Calu3 (cell line): ENCODE measurements at places on chromosomes 7 and 10.
A peak's percentile ranks its signal among the peaks of the same experiment; 100 is the strongest.

GRCh38 chr7:12493407-12493806, 77.1 kb upstream of the SCIN start:
- peaks cover 18% of the 10 kb centered on the region for H3K4me1 ChIP-seq
- no peak for DNase-seq
- H3K27me3 ChIP-seq, result no peaks in the 10 kb centered on the region
- peaks cover 10% of the 10 kb centered on the region for H3K36me3 ChIP-seq

DNA sequence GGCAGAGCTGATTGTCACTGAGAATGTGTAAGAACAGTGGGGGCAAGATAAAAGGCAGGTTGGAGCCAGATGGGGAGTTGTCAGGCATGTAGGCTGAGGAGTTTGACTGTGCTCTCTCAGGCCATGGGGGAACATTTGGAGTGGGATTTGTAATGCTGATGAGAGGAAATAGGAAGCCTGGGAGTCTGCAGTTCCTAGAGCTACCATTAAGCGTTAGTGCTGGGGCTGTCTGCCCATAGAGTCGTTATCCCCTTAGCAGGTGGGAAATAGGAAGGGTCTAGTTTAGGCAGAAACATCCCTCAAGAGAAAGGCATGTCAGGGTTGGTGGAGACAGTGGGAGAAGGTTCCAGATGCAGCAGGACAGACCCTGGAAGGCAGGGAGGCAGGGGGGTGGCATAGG, 75.5 kb downstream of the RPS24 start:
- H3K4me3 ChIP-seq, result no peak overlapping the region
- H3K4me1 ChIP-seq, result no peaks in the 10 kb centered on the region
- H3K36me3 ChIP-seq, result no peaks in the 10 kb centered on the region
- DNase-seq, result no peak
- no peak overlapping the region for H3K27ac ChIP-seq

DNA sequence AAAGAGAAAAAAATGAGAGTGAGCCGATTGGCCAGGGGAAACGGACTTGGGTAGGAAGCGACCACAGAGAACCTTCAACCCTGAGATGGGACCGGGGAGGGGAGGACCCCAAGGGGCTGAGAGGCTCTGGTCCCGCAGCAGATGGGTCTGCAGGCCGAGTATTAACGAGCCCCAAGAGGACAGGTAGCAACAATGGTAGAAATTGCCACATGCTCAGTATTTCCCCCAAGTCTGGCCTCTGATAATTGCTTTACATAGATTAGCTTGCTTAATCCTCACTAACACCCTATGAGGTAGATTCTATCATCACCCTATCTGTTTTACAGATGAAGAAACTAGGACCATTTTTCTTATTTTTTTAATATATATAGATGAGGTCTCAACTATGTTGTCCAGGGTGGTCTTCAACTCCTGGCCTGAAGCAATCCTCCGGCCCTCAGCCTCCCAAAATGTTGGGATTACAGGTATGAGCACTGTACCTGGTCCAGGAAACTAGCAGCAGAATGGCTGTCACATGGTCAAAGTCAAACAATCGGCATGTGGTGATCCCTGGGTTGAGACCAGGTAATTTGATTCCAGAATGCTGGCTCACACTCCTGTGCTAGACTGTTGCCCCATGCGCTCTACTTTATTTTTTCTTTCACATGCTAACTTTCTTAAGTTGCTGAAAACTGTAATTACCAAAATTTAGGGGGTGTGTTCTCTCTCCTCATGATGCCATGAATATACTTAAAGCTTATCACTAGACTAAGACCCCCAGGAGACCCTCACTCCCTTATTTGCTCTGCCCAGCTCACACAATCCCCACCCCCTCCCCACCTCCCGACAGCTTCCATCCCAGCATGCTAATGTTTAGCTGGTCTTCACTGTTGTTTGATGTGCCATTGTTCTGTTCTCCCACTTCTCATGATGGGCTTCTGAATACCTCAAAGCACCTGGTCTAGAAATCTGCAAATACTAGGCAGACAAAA, 67.9 kb upstream of the AFAP1L2 start:
- peak; percentile 27 for DNase-seq
- H3K27ac ChIP-seq, result no peak overlapping the region
- H3K36me3 ChIP-seq, result peaks cover 4% of the 10 kb centered on the region
- H3K4me3 ChIP-seq, result no peak overlapping the region
- no peaks in the 10 kb centered on the region for H3K27me3 ChIP-seq
- H3K4me1 ChIP-seq, result peaks cover 15% of the 10 kb centered on the region

DNA sequence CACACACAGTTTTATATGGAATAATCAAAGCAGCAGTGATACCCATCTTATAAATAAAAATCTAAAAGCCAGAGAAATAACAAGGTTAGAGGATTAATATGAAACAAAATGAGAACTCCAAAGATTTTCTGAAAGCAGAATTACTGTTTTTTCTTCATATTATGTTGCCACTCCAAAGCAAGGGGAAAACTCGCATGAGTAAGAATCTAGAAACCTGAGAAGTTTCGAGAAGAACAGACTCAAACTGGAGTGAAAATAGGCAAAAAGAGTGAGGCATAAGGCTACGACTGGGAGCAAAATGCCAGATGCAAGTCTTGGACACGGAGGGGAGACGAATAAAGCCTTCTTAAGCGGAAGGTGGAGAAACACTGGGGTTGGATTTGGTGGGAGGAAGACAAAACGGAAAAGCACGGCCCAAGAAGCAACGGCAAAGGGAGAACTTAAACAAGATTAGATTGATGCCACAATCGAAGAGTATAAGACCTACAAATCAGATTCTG, 923 bp downstream of the TNPO3 start:
- peaks cover 32% of the 10 kb centered on the region for H3K36me3 ChIP-seq
- DNase-seq, result no peak
- H3K27me3 ChIP-seq, result peaks cover 2% of the 10 kb centered on the region
- peaks cover 17% of the 10 kb centered on the region for H3K4me1 ChIP-seq
- H3K4me3 ChIP-seq, result peak overlapping the region; percentile 95

- DNase-seq, result peak; percentile 22
- no peaks in the 10 kb centered on the region for H3K27me3 ChIP-seq
- H3K4me3 ChIP-seq, result no peak overlapping the region
- no peak overlapping the region for H3K27ac ChIP-seq
- no peaks in the 10 kb centered on the region for H3K36me3 ChIP-seq
Measured at GRCh38 chr7:3995187-3995586, 686.9 kb upstream of the FOXK1 start.

GRCh38 chr10:14382022-14382421, 51.3 kb upstream of the FRMD4A start:
- H3K27me3 ChIP-seq, result no peaks in the 10 kb centered on the region
- no peak overlapping the region for H3K27ac ChIP-seq

- H3K36me3 ChIP-seq, result no peaks in the 10 kb centered on the region
- H3K27me3 ChIP-seq, result no peaks in the 10 kb centered on the region
- H3K4me1 ChIP-seq, result no peaks in the 10 kb centered on the region
- no peak overlapping the region for H3K4me3 ChIP-seq
- no peak overlapping the region for H3K27ac ChIP-seq
- no peak for DNase-seq
Measured at GRCh38 chr10:48452879-48453412, 146.5 kb downstream of the MAPK8 start.

GRCh38 chr10:102358712-102359382, 36.7 kb upstream of the NFKB2 start:
- no peaks in the 10 kb centered on the region for H3K4me1 ChIP-seq
- H3K36me3 ChIP-seq, result peaks cover 47% of the 10 kb centered on the region
- no peaks in the 10 kb centered on the region for H3K27me3 ChIP-seq

- H3K27ac ChIP-seq, result no peak overlapping the region
- no peaks in the 10 kb centered on the region for H3K36me3 ChIP-seq
- H3K4me1 ChIP-seq, result no peaks in the 10 kb centered on the region
- DNase-seq, result no peak
- H3K4me3 ChIP-seq, result no peak overlapping the region
Measured at GRCh38 chr7:40402661-40403060, 267.9 kb downstream of the SUGCT start.

DNA sequence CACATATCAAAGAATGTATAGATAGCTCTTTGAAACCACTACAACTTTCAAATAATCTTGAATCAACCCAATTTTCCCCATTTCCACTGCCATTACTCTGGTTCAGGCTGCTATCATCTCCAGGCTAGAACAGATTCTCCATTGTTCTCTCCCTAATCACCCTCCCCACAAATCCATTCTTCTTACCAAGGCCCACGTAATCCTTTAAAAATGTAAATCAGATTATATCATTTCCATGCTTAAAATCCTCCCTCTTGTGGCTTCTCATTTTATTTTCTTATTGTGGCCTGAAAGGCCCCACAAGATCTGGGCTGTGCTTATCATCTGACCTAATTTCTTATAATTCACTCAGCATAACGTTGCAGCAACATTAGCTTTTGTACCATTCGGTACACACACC, 3.0 kb upstream of the PON1 start:
- no peak overlapping the region for H3K4me3 ChIP-seq
- no peak for DNase-seq
- peaks cover 17% of the 10 kb centered on the region for H3K27me3 ChIP-seq

DNA sequence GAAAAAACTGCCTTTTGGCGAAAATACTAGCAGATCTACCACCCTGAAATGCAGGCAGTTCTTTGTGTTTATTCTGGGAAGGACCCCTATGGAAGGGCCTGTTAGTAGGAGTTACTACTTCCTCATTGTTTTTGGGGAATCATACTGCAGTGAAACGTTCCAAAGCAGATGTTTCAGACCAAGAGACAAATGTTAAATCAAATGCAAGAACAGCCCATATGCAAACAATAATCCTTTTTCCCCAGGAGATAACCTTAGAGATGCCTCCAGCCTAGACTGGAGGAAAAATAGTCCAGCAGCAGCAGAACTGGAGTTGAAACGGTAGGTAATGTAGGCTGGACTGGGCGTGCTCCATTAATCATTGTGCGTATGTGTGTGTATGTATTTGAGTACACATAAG, 65.9 kb upstream of the VWDE start:
- H3K27me3 ChIP-seq, result no peaks in the 10 kb centered on the region
- no peak for DNase-seq
- no peaks in the 10 kb centered on the region for H3K36me3 ChIP-seq
- no peak overlapping the region for H3K4me3 ChIP-seq
- H3K4me1 ChIP-seq, result no peaks in the 10 kb centered on the region
- H3K27ac ChIP-seq, result no peak overlapping the region

GRCh38 chr7:153638821-153639435, 413.3 kb upstream of the DPP6 start:
- H3K4me1 ChIP-seq, result no peaks in the 10 kb centered on the region
- no peak overlapping the region for H3K27ac ChIP-seq
- H3K27me3 ChIP-seq, result no peaks in the 10 kb centered on the region

DNA sequence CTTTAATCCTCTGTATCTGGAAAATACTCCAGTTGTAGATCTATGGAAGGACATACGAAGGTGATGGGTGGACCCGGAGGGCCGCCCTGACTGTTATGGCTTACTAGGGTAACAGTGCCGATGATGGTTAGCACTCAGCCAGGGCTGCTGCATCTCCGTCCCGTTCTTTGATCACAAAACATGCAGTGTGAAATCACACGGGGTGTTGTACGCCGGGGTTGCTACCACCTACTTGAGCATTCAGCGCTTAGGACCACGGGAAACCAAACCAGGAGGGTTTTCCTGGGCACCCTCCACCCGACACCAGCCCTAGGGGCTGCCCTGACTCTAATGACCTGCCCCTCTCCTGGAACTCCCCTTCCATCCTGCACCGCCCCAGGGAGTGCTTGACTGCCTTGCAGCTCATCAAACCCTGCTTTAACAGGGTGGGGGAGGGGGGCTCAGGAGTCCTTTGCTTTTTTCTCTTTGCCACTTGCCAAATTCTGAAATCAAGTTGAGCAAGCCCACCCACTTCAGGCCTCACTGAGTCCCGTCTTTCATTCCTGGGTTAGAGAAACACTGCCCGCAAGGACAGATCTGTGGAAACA, 20.4 kb downstream of the ZNF775 start:
- no peak overlapping the region for H3K4me3 ChIP-seq
- no peak overlapping the region for H3K27ac ChIP-seq
- H3K36me3 ChIP-seq, result peaks cover 10% of the 10 kb centered on the region
- DNase-seq, result no peak

GRCh38 chr7:54339073-54339472, 203.1 kb upstream of the VSTM2A start:
- H3K4me1 ChIP-seq, result no peaks in the 10 kb centered on the region
- H3K36me3 ChIP-seq, result no peaks in the 10 kb centered on the region
- H3K27ac ChIP-seq, result no peak overlapping the region
- H3K27me3 ChIP-seq, result no peaks in the 10 kb centered on the region
- no peak overlapping the region for H3K4me3 ChIP-seq
- DNase-seq, result no peak

DNA sequence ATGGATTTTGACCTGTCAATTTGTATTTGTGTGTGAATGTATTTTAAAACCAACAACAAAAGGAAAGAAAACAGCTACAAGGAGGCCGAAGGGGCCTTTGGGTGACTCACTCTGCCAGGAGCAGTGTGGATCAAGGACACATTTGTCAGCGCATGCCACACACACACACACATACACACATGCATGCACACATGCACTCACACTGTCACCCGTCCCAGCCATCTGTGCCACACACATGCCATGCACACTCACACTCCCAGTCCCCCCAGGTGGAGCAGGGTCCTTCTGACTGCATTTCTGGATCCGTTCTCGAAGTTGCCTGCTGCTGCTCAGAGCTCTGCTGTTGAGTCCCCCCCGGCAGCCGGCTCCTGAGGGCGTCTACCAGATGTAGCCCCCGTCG, 26.0 kb downstream of the SPOCK2 start:
- H3K4me1 ChIP-seq, result peaks cover 10% of the 10 kb centered on the region
- DNase-seq, result no peak
- H3K27ac ChIP-seq, result no peak overlapping the region
- no peaks in the 10 kb centered on the region for H3K27me3 ChIP-seq
- peaks cover 16% of the 10 kb centered on the region for H3K36me3 ChIP-seq

- H3K27ac ChIP-seq, result no peak overlapping the region
- no peaks in the 10 kb centered on the region for H3K27me3 ChIP-seq
- H3K4me1 ChIP-seq, result no peaks in the 10 kb centered on the region
Measured at GRCh38 chr7:124700655-124701054, 64.9 kb downstream of the GPR37 start.

DNA sequence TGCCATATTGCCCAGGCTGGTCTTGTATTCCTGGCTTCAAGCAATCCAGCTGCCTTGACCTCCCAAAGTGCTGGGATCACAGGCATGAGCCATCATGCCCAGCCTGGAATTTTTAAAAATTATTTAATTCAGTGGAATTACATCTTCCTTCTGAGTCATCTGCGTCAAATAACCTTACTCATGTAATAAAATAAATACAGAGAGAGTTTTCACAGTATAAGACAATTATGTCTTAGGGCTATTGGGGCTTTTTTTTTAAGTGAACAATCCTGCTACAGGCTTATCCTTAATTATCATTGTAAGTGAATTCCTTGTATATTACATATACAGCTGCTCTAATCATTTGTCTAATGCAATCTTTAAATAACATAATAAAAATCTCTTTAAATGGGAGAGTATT, 108.3 kb downstream of the MAPK8 start:
- no peak overlapping the region for H3K27ac ChIP-seq
- no peaks in the 10 kb centered on the region for H3K27me3 ChIP-seq
- no peaks in the 10 kb centered on the region for H3K36me3 ChIP-seq
- H3K4me3 ChIP-seq, result no peak overlapping the region
- peaks cover 14% of the 10 kb centered on the region for H3K4me1 ChIP-seq

DNA sequence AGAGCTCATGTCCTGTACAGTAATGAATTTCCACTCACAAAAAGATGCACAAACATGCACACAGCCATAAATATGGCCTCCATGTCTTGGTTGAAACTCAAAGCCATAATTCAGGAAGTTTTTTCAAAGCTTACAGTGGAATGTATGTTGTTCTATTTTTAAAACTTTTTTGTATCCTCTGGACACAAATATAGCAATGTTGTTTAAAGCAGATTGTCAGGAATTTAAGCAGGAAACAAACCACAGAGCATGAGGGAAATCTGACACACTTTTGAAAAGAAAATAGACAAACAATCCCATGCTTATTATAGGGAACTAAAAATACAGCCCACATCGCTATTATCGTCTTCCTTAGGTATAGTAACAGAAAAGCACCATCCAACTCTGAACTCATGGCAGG, 21.5 kb downstream of the LRRN3 start:
- H3K27ac ChIP-seq, result no peak overlapping the region
- H3K36me3 ChIP-seq, result no peaks in the 10 kb centered on the region
- no peaks in the 10 kb centered on the region for H3K27me3 ChIP-seq
- no peak for DNase-seq
- peaks cover 50% of the 10 kb centered on the region for H3K4me1 ChIP-seq
